Liver (tissue), 10 donors: ENCODE measurements at places on chromosomes 5 and 9. TPM values are rescaled to one million over a fixed set of nuclear protein-coding genes. Genes with fewer than 3 reads are reported as not detected.

- peak overlapping the region; percentile 32 for H3K27ac ChIP-seq
- H3K4me1 ChIP-seq, result peaks cover 16% of the 10 kb centered on the region
- H3K4me3 ChIP-seq, result no peak overlapping the region
- DNase-seq, result no peak
- H3K27me3 ChIP-seq, result no peaks in the 10 kb centered on the region
- H3K36me3 ChIP-seq, result no peaks in the 10 kb centered on the region
Observed at GRCh38 chr9:5839572-5839902, 6.6 kb upstream of the ERMP1 start.

DNA sequence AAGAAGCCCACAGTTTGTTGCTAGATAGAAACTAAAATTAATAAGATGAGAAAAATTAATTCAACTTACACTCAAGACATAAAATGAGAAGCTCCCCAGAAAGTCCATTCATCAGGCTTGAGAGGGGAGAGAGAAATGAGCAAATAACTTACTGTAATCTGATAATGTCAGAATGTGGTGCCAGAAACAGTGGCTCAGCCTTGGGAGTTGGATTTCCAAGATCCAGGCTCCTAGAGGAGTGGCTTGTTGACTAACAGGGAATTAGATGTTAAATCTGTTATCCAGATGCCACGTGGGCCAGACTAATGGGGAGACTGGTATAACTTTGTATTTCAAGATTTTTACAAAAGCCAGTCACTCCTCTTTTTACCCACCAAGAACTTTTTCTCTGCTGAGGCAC lies 458.2 kb downstream of the GADD45G start:
- H3K27ac ChIP-seq, result no peak overlapping the region
- DNase-seq, result no peak
- H3K4me3 ChIP-seq, result no peak overlapping the region
- H3K27me3 ChIP-seq, result no peaks in the 10 kb centered on the region

DNA sequence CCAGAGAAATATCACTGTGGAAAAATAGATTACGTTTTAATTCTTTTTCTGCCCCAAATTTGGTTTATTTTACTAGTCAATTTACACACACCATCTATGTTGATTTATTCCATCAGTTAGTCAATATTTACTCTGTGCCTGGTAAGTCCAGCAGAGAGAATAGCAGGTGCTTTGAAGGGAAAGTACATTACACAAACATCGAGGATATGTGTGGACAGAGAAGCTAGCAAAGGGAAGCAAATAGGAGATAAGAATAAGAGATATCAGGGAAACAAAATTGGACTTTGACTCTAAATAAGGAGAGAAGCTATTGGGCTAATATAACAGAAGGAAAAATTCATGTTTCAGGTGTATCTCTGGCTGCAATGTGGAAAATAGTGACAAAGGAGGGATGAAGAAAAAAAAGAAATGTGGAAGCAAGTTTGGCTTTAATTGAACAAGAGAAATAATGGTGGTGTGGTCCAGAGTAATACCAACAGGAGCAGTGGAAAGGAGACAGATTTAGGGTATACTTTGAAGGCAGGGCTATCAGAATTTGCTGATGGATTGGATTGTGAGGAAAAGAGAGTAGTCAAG lies 587.7 kb upstream of the CDH6 start:
- no peaks in the 10 kb centered on the region for H3K36me3 ChIP-seq
- H3K27ac ChIP-seq, result no peak overlapping the region
- no peak overlapping the region for H3K4me3 ChIP-seq
- no peak for DNase-seq
- H3K27me3 ChIP-seq, result no peaks in the 10 kb centered on the region
- H3K4me1 ChIP-seq, result peaks cover 38% of the 10 kb centered on the region

DNA sequence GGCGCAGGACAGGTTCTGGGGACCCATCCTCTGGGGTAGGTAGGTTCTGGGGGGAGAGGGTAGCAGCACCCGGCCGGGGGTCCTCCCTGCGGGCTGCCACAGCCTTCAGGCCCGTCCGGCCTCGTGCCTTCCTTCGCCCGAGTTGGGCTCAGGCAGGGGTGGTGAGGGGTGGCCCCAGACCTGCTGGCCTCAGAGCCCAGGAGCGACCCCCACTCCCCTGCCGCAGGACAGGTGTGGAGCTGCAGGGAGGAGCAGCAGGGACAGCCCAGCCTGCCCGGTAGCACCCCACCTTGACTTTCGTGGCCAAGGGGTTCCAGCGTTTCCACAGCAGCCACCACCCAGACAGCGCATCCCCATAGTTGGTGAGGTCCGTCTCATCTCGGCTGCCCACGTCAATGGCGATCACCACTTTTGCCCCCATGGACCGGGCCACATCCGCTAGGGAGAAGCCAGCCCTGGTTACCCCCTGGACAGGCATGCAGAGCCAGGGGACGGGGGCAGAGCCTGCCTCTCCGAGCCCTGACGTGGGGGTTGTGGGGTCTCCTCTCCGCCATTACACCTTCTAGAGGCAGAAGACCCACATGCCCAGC lies 3.4 kb upstream of the NSMF start:
- DNase-seq, result no peak
- H3K36me3 ChIP-seq, result peaks cover 6% of the 10 kb centered on the region
- H3K4me1 ChIP-seq, result peaks cover 17% of the 10 kb centered on the region

The TMEM215 gene
- not detected for total RNA-seq

The AK8 gene
- 0.14 TPM for total RNA-seq

The DTWD2 gene
- total RNA-seq, result 5.6 TPM

The NEUROG1 gene
- total RNA-seq, result not detected

The DOK3 gene
- total RNA-seq, result 10.2 TPM

The PCAT7 gene
- total RNA-seq, result 0.19 TPM

The UAP1L1 gene
- total RNA-seq, result 2.3 TPM

The KCNIP1 gene
- total RNA-seq, result 0.08 TPM

The FYB1 gene
- total RNA-seq, result 8.4 TPM
